GM23338 (cell line): ENCODE measurements at places on chromosomes 2 and 18.
A peak's percentile ranks its signal among the peaks of the same experiment; 100 is the strongest.

DNA sequence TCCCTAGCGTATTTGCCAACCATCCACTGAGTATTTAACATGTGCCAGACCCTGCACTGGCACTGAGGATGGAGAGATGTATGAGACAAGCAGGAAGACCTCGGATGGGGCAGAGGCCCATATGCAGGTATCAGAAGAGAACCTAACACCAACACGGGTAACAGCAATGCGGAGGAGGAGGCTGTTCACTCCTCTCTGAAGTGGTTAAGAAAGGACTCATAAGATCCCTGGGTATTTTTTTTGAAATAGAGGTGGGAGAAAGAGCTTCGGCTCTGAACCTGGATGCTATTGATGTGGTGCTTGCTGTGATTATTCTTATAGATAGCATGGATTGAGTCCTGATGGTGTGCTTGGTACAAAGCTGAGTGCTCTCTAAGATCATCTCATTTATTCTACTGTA, 418.3 kb downstream of the LPIN1 start:
- no peak for DNase-seq

DNA sequence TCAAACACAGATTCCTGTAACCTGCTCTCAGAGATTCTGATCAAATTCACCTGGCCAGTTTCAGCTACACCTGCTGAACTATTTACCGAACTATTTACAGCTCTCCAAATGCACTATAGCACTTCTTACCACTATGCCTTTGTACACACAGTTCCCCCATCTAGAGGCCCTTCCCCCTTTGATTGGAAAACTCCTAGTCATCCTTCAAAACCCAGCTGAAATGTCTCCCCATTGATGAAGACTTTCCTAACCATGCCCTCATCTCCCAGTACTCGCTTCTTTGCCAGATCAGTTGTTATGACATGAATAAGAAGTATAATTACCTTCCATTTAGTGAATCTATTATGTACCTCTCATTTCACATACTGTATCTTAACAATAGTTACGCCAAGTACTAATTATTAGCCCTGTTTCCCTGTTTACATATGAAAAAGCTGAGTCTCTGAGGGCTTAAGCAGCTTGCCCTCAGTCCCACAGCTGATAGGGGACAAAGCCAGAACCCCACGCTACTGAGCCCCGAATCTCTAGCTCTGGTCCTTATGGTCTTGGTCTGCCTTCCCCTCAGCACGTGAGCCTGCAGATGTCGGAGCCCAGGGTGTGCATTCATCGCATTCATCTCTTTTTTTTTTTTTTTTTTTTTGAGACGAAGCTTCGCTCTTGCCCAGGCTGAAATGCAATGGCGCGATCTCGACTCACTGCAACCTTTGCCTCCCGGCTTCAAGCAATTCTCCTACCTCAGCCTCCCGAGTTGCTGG, 64.7 kb upstream of the ASAP2 start:
- DNase-seq = no peak

DNA sequence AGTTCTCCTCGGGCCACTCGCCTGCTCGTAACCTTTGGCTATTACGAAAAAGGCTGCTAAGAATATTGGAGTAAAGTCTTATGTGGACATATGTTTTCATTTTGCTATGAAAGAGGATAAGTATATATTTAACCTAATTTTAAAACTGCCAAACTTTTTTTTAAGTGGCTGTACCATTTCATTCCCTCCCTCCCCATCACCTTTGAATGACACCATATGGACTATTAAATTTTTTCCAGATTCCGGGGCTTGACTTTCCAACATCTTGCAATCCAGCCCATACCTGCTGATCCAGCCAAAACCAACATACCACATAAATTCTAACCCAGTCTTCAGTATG, 31.5 kb downstream of the REEP1 start:
- no peak for DNase-seq

- peak; percentile 43 for DNase-seq
Measured at GRCh38 chr18:61569176-61569892, 236.1 kb downstream of the CDH20 start.

DNA sequence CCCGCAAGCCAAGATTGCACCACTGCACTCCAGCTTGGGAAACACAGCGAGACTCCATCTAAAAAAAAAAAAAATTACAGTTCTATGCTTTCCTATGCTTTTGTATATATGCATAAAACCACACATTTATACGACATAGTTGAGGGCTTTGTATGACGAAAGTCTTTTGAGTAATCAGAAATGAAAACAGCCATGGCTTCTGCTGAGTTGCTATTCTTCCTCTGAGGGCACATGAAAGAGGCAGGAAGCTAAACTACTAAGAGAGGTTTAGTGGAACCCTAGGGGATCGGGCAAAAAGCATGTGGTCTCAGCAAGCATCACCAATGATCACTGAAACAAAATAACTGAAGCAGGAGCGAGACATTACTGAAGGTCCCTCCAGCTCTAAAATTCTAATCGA, 99.6 kb downstream of the ZAP70 start:
- peak; percentile 11 for DNase-seq

- no peak for DNase-seq
Measured at GRCh38 chr18:22020127-22020866, 149.1 kb upstream of the GATA6 start.

DNA sequence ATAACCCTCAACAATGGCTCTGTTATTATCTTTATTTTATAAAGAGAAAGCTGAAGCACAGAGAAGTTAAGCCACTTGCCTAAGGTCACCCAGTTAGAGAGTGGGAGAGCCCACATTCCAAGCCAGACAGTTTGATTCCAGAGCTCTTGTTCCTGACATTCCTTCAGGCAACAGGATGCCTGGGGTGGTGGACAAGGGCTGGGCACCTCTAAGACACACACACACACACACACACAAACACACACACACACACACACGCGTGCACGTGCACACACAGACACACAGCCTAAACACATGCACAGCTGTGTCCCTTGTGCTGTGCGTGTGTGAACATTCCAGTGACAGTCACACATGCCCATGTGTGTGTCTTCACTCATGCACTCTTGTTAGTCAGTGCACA, 26.4 kb downstream of the CELF4 start:
- DNase-seq = peak; percentile 44

DNA sequence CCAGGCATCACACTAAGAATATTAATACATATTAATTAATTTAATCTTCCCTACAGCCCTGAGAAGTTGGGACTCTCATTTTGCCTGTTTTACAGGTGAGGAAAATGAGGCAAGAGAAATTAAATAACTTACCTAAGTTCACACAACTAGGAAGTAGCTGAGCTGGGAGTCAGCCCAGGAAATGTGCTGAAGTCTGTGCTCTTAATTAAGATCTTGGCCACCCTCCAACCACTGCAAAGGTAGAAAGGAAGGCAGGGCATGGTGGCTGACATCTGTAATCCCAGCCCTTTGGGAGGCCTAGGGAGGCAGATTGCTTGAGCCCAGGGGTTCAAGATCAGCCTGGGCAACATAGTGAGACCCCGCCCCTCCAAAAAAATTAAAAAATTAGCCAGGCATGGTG, 12.9 kb upstream of the MGAT4A start:
- no peak for DNase-seq

DNA sequence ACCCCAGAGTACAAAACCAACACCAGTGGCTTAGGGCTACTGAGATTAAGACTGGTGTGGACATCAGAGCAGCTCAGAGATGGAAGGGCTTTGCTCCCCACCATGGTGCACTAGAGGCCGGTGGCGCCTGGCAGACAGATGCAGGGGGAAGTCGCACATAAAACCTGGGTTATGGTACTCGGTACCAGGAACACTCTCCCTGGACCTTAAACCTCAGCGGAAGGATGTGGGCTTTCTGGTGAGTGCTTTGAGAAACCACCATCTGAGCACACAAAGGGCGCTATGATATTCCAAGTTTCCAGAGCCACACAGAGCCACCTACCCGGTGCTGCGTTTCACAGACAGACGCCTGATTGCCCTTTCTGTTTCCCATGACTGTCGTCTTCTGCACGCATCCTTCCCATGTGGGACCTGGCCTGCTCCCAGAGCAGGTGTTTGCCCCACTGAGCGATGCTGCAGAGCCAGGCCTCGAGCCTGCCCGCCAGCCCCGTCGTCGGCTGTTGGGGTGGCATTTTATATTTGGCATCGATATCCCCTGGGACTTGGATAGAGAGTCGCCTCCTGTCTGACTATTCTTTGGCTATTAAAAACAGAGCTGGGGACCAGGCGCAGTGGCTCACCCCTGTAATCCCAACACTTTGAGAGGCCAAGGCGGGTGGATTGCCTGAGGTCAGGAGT, 89.5 kb upstream of the ODC1 start:
- no peak for DNase-seq

DNA sequence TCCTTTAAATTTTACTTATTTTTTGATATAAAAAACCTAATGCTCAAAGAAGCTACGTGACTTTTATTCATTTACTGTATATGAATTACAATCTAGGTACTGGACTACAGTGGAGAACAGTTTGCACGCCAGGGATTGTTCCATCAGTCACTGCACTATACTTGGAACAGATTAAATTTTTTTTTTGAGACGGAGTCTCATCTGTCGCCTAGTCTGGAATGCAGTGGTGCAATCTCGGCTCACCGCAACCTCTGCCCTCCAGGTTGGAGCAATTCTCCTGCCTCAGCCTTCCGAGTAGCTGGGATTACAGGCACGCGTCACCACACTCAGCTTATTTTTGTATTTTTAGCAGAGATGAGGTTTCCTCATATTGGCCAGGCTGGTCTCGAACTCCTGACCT, 330.0 kb upstream of the SLC14A2 start:
- no peak for DNase-seq

DNA sequence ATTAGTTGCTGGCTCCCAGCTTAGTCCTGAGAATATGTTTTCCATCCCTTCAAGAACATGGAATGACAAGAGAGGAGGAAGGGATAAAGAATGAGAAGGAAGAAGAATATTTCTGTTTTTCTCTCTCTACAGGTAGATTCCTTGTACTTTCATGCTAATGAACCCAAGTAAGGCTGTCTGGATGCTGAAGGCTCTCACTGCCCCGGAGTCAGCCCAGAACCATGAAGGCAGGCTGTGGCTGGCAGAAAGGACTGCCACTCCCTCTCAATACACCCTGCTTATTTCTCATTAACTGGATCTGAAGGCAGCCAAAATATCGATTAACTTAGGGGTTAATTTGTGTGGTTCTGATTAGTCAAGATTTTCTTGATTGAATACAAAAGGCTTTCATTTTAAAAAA, 93.1 kb upstream of the NPAS2 start:
- DNase-seq = peak; percentile 21

GRCh38 chr2:237026981-237027711, 58.5 kb upstream of the COPS8 start:
- peak; percentile 83 for DNase-seq

DNA sequence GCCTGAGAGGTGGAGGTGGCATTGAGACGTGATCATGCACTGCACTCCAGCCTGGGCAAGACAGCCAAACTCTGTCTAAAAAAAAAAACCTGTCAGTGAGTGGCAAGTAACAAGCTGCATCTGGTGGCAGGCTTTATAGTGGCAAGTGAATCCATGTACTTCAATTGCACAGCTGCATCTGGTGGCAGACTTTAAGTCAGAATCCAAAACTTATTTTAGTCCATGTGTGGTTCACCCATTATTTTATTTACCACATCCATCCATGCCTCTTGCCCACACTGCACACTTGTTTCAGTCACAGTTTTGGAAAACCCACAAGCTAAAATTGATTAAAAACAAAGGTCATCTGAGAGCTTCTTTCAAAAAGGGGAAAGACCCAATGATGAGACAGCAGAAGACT, 1636.4 kb upstream of the NXPH2 start:
- DNase-seq = no peak

- no peak for DNase-seq
Measured at GRCh38 chr2:234919711-234920110, 32.1 kb upstream of the SH3BP4 start.

GRCh38 chr18:42025974-42026625, 71.1 kb downstream of the PIK3C3 start:
- DNase-seq = no peak

- no peak for DNase-seq
Measured at GRCh38 chr2:45627911-45628310, 16.8 kb upstream of the SRBD1 start.

DNA sequence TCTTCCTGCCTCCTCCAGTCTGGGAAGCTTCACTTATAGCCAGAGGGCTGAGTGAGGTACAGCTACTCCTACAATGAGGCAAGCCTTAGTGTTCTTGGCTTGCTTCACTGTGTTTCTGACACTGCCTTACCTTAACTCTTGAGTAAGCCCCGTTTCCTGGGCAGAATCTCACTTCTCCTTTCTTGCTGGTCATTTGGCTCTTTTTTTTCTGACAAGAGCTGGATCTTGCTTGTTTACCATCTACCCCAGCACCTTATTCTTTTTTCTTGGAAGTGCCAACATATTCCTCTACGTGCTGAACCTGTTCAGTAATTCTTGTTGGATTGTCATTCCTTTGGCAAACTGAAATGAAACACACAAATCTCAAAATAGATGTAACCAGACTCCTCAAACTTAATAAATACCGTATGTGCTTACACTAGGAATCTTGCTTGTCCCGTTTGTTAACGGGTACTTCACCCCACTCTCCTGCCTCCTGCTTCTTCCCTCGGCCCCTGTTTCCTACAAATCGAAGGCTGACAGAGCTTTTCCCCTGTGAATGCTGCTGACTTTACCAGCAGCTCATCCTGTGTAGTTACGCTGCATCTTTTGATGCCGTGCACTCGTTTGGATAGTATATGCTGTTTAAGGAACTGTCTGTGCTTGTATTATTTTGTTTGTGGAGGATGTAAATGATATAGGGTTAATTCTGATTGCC, 132.2 kb downstream of the FMNL2 start:
- no peak for DNase-seq

GRCh38 chr2:225064362-225064761, 22.1 kb upstream of the DOCK10 start:
- no peak for DNase-seq

DNA sequence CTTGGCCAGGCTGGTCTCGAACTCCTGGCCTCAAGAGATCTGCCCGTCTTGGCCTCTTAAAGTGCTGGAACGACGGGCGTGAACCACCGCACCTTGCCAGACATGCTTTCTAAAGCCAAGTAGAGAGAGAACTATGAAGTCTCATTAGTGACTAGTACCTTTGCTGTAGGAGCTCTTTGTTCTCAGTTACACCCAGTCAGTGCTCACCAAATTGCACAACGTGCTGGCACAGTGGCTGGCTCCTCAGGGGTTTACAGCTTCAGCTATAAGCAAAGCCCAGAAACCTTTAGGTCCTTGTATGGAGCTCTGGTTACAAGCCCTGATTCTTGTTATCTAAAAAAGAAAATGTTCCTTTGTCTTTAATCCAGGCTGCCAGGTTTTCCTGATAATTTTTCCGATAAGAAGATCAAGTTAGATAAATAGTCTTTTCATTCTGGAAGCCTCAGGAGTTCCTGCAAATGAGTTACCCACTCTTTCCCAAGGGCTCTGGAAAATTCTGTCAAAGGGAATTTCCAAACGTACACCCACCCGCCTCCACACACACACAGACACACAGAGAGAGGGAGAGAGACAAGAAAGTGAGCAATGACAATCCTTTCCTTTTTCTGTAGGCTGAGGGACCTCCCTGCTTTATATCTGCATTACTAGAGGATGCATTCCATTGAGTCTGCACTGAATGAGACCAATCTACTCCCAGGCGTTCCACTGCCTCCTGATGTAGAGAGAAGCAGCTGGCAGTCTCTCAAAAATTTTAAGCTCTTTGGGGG, 100.2 kb upstream of the CSRNP3 start:
- peak; percentile 72 for DNase-seq
